Nucleus accumbens (tissue), 56 donors: ENCODE measurements at places on chromosomes 6 and 20.
A peak's percentile ranks its signal among the peaks of the same experiment; 100 is the strongest.

DNA sequence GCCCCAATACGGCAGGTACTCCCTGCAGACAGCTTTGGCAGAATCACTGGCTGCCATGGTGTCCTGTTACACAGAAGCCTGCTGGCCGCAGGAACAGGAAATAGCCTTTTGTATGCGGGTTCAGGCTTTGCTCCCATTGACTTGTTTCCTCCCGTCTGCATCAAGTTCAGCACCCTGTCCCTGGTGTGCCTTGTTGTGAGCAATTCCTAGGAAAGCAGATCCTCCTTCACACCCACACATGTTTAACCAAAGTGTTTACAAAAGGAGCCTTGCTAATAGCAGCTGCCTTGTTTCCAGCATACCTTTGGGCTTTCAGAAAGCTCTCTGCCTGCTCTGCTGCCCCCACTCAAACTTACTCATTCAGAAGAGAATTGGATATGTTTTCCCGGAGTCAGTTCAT is 127.2 kb upstream of the SUPT3H start:
- no peak for DNase-seq

GRCh38 chr6:90296341-90297114 is at the start of gene BACH2:
Gene BACH2 (minus strand): TSS chr6:90296843. CDS start chr6:90008844, 287,999 bp downstream.
- DNase-seq: peak; percentile 77

GRCh38 chr20:19921284-19921793 is 95.8 kb upstream of the NAA20 start:
- no peak for DNase-seq

DNA sequence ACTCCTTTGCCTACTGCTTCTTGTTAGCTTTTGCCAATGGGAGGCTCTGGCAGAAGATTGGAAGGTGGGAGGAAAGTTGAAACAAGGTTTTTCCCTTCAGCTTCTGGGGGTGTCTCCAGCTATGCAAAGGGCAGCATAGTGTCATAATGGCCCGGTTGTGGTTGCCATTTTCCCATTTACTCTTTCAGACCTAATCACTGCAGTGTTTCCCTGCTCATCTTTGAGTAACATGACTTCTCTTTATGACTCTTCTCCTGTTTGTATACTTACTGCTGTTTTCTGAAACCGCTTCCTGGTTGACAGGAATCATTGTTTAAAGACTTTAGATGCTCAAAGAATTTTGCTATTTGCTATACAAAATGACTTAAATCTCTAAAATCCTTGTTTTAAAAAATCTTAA is 19.9 kb downstream of the NRN1 start:
- DNase-seq: no peak

DNA sequence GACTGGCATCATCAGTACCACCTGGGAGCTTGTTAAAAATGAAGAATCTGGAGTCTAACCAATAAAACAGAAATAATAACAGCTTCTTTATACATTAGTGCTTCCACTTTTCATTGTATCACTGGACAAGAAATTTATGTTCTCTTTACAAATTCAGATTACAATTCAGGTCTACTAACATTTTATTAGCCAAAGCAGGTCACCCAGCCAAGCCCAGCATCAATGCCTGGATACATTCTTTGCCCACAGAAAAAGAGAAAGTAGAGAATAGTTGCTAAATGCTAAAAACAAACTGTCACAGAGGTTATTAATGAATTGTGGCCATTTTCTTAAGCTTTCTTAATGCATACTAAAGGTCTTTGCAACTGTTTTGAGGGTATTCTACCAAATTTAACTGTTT is 458.3 kb downstream of the BTBD3 start:
- no peak for DNase-seq
